NCI-H460 (cell line): ENCODE measurements at places on chromosomes 6 and 20. TPM values are rescaled to one million over a fixed set of nuclear protein-coding genes. Genes with fewer than 3 reads are reported as not detected.

GRCh38 chr6:108251252-108251651 is 9.6 kb downstream of the SNX3 start:
- no peak for DNase-seq

DNA sequence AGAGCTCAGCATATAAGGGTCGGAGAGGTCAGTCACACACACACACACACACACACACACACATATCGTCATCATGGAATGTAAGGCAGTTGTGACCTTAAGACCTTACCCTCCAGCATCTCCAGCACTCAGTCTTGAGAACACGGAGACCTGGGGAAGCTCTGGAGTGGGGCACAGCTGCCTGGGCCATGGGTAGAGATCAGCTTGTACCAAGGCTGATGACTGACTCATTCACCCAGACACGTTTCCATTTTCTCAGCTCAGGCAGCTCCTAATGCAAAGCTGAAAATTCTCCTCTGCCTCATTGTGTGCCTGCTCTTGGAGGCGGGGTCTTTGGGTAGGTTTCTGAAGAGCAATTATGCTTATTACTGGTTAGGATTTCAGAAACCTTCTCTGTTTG is 38.3 kb upstream of the PDYN start:
- DNase-seq = no peak

- no peak for DNase-seq
These were observed 736.9 kb downstream of the QKI start for GRCh38 chr6:164151161-164152120.

DNA sequence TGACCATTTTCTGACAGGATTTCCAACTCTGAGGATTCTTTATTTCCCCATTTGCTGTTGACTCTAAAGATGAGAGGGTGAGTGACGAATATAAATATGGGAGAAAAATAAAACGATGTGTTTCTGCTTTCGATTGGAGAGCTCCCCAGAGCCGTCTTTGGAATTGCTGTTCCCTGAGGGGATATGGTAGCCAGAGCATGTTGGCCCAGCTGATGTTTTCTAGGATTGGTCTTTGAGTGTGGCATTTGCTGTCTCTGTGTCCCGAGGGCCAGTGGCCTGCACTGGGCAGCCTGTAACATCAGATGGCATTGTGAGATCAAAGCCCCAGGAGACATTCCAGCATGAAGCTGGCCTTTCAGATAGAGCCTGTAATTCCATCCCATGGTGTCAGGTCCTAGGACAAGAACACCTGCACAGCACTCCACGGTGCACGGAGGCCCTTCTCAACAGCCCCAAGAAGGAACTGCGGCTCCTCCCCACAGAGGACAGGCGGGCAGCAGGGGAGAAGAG is 26.7 kb downstream of the PKIG start:
- no peak for DNase-seq

DNA sequence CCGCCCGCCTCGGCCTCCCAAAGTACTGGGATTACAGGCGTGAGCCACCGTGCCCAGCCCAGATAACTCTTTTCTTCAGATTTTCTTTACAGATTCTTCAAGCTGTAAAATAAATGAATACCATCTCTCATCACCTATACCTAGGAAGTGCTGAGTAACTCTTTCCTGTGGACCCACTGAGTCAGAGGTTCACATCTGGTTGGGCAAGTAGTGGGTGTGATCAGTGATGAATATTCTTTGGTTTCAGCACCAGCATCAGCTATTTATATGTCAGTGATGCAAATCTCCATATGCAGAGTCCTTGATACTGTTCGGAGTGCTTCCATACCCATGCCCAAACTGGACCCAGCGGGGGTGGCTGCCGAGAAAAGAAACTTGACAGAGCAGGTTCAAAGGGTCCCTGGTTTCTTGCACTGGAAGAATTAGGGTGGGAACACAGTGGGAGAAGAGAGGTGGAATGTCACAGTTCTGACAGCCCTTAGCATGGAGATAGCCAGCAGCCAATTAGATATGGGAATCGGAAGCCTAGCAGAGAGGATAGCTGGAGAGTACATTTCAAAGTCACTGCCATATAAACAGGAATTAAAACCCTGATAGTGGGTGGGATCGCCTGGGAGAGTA is 64.9 kb upstream of the DDR1 start:
- DNase-seq = no peak

DNA sequence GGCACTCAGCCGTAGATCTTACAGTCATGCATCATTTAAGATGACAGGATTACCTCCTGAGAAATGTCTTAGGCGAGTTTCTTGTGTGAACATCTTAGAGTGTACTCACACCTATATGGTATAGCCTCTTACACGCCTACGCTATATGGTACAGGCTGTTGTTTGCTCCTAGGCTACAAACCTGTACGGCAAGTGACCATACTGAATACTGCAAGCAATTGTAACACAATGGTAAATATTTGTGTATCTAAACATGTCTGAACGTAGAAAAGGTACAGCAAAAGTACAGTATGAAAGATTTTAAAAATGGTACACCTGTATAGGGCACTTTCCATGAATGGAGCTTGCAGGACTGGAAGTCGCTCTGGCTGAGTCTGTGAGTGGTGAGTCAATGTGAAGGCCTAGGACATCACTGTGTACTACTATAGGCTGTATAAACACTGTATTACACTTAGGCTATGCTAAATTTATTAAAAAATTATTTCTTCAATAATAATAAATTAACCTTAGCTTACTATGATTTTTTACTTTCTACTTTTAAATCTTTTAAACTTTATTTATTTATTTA is 541 bp upstream of the IL20RA start:
- no peak for DNase-seq

- DNase-seq = no peak
These were observed 27.9 kb upstream of the POPDC3 start for GRCh38 chr6:105207524-105208269.

GRCh38 chr6:9515633-9516606 is 899.0 kb downstream of the TFAP2A start:
- DNase-seq = peak; percentile 86

DNA sequence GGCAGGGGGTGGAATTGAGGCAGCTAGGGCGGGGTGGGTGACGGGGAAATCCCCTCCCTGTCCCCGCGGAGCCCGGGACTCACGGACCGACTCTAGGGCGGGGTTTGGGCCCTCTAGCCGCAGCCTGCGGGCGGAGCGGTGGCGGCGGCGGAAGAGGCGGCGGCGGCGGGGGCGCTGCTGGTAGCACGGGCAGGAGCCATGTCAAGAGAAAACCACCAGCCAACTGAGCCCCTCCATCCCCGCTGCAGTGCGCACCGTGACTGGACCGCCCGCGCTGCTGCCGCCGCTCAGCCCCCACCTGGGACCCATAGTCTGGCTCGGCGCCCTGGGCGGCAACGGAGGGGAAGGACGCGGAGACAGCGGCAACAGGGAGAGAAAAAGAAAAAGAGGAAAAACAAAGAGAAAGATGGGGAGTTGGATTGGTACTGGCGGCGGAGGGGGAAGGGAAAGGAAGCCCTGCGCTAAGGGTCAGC is 1.2 kb upstream of the C6orf62 start:
- DNase-seq = peak; percentile 24

DNA sequence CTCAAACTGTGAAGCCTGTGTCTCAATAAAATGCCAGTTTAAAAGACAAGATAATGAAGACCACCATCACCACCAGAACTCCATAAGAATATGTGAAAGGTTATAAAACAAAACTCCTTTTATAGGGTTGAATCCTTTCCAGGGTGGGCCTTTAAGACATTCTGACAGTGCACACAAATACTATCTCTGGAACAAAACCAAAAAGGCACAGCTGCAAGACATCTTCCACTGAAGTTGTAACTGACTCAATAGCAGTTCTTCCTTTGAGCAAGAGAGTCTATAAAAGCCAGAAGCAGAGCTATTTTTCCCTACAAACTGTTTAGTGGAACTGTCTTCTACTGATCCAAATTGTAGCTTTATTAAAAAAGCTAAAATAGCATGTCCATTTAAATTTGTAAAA is 81.6 kb downstream of the EPB41L2 start:
- DNase-seq = no peak

DNA sequence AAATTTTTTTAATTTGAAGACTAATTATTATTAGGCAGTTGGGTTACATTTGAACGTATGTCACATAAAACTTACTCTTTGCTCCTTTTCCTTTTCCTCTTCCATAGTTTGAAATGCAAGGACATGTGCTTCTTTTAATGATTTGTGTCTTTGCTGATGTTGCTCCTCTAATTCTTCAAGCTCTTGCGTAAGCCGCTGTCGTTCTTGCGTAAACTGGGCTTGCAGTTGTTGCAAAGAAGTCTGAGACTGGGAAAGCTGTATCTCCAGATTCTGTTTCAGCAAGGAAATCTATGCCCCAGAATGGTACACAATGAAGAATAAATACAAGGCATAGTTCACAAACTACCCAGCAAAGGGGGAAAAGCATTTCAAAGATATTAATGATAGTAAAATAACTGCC is 45.1 kb upstream of the MCM9 start:
- peak; percentile 4 for DNase-seq

DNA sequence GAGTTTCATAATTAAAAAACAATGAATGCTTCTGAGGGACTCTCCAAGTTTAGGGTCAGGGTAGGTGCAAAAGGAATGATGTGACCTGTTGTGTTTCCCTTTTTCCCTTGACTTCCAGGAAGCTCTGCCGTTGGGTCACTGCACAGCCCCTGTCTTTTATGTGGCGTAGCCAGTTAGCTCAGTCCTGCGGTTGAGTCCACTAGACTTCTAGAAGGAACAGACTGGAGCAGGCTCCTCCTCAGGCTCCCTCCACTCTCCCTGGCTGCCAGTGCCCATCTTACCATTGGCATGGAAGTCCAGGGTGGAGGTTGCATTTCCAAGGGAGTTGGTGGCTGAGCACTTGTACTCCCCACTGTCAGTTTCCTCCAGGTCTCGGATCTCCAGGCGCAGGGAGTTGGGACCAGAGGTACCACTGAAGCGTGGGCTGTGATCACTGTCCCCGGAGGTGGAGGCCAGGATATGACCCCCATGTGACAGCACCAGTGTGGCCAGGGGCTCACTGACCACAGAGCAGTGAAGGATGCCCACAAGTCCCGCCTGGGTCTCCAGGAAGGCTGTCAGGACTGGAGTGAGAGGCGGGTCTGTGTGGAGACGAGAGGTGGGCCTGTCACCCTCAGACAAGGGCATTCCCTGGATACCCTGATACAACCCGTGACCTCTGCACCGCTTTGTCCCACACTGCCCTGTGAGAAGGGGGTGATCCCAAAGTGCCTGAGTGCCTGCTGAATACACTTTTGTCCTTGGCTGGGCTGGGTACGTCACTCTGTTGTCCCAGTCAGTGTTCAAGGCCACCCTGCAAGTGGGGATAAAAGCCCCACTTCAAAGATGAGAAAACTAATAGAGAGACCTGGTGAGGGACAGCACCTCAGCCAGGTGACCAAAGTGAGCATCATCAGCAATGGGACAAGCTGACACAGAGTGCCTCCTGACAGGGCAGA is 11.1 kb downstream of the SIGLEC1 start:
- no peak for DNase-seq

- no peak for DNase-seq
These were observed 269.6 kb downstream of the GRIK2 start for GRCh38 chr6:101663100-101663499.

DNA sequence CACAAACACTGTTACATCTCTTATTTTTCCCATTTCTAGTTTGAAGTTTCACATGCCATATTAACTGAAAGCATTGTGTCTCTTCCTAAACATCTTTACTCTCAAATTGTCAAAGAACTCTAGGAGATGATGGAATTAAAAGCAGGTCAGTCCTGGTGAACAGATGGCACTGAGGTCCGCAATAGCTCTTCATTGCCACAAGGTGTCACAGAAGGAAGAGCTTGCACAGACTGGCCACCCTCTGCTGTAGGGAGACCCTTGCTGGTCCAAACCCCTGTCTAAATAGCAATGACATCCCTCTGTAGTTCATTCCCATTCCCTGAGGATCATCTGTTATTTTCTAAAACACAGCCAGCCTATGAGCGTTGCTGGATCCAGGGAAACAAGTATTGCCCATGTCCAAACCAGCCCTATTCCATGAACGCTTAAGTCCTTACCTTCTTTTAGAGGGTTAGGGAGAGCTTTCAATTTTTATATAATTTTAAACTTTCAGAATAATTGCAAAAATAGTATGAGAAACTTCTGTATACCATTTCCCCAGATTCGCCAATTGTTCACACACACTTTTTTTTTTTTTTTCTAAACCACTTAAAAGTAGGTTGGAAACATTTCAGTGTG is 10.1 kb upstream of the HDAC2 start:
- DNase-seq = no peak

GRCh38 chr6:38634518-38634917 is 5.2 kb downstream of the BTBD9 start:
- DNase-seq = no peak

DNA sequence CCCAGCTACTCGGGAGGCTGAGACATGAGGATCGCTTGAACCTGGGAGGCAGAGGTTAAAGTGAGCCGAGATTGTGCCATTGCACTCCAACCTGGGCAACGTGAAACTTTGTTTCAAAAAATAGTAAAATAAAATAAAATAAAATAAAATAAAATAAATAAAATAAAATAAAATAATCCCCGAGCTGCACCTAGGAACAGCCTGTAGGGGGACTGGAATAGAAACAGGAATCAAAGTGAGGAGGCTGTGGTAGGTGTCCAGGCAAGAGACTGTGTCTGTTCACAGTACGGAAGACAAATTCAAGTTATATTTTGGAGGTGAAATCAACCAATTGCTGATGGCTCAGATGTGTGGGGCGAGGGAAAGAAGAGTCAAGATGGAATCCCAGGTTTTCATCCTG is 86.2 kb downstream of the KCNB1 start:
- no peak for DNase-seq

GRCh38 chr20:48149902-48150301 is 364.6 kb upstream of the SULF2 start:
- DNase-seq = no peak

- no peak for DNase-seq
These were observed 32.7 kb upstream of the FAM83B start for GRCh38 chr6:54813892-54814291.

DNA sequence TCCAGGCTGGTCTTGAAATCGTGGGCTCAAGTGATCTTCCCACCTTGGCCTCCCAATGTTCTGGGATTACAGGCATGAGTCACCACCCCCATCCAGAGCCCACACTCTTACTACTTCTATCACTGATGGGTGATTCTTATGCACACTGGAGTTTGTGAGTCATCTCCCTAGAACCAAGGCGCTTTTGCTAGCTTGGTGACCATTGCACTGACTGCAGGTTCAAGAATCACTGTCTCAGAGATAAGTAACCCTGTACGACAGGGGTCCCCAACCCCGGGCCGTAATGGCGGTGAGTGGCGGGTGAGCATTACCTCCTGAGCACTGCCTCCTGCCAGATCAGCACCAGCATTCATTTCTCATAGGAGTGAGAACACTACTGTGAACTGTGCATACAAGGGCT is 118.8 kb downstream of the MAP3K7 start:
- DNase-seq = no peak

GRCh38 chr6:154471609-154472362 is 38.7 kb downstream of the CNKSR3 start:
- no peak for DNase-seq

SAMD10 gene
- 2.6 and 3.6 TPM in 2 replicates for total RNA-seq

PTPRK gene
- 5.5 and 9.7 TPM in 2 replicates for total RNA-seq

FUT9 gene
- 0.03 and 0.05 TPM in 2 replicates for total RNA-seq

AGER gene
- total RNA-seq = 1.2 and 1.3 TPM in 2 replicates

IMPG1 gene
- total RNA-seq = not detected in 2 replicates

HLA-DOB gene
- 0.40 and 0.58 TPM in 2 replicates for total RNA-seq

FAM209B gene
- not detected in 2 replicates for total RNA-seq

NKAIN2 gene
- total RNA-seq = 3.7 and 4.0 TPM in 2 replicates

OTOR gene
- total RNA-seq = not detected in 2 replicates

FRK gene
- total RNA-seq = 6.4 and 6.9 TPM in 2 replicates

BTNL2 gene
- not detected in 2 replicates for total RNA-seq

GMPR gene
- total RNA-seq = 0.47 TPM in 1 of 2 replicates, not detected in the other

HLA-E gene
- total RNA-seq = 71.2 and 72.6 TPM in 2 replicates

RAET1L gene
- total RNA-seq = 0.20 TPM in 1 of 2 replicates, not detected in the other

THBS2 gene
- not detected in 2 replicates for total RNA-seq

PROKR2 gene
- total RNA-seq = not detected in 2 replicates
